ENCODE measurements at places on chromosomes 16 and 17.

GRCh38 chr16:13873835-13874438 is 46.0 kb upstream of the ERCC4 start:
- DNase-seq, result no peak

DNA sequence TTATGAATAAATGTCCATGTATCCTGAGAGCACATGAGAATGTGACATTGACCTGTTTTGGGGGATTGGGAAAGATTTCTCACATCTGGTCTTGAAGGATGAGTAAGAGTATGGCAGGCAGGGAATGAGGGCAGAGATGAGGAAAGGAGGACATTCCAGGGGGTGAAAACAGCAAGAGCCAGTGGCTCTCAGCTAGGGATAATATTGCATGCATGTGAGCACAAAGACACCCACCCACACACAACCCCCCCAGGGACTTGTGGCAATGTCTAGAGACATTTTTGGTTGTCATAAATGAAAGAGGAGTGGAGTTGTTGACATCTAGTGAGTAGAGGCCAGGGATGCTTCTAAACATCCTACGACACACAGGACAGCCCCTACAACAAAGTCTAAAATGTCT is 6.0 kb downstream of the MYO1D start:
- DNase-seq, result no peak

DNA sequence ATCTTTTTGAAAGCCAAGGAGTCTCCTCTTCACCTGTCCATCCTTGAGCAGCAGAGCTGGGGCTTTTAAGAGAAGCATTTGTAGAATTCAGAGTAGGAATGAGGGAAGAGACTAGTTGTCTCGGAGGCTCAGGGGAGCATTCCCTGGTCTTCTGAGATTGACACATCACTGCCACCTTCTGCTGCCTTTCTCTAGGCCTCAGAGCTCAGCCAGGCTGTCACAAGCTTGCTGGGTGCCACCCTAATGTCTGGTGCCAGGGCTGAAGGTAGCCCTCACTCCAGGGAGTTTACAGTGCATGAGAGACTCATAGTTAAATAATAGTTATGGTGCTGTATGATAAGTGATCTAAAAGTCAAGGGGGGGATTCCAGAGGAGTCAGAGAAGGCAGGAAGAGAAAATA is 39.7 kb downstream of the B9D1 start:
- DNase-seq, result no peak

DNA sequence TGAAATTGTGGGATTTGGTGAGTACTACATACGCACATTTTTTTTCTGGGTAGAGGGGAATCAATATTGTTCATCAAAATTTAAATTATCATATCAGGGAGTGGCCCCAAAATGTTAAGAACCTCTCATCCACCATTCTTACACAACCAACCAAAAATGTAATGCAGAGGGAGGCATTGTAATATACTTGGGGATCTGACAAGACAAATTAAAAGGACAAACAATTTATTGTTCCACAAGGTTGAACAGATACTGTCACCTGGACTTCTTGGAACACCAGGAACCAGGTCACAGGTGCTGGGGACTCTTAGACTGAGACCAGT is 14.7 kb upstream of the HOXB9 start:
- DNase-seq, result no peak

- DNase-seq, result no peak
Observed at GRCh38 chr16:30046178-30046577, 15.1 kb upstream of the TLCD3B start.

DNA sequence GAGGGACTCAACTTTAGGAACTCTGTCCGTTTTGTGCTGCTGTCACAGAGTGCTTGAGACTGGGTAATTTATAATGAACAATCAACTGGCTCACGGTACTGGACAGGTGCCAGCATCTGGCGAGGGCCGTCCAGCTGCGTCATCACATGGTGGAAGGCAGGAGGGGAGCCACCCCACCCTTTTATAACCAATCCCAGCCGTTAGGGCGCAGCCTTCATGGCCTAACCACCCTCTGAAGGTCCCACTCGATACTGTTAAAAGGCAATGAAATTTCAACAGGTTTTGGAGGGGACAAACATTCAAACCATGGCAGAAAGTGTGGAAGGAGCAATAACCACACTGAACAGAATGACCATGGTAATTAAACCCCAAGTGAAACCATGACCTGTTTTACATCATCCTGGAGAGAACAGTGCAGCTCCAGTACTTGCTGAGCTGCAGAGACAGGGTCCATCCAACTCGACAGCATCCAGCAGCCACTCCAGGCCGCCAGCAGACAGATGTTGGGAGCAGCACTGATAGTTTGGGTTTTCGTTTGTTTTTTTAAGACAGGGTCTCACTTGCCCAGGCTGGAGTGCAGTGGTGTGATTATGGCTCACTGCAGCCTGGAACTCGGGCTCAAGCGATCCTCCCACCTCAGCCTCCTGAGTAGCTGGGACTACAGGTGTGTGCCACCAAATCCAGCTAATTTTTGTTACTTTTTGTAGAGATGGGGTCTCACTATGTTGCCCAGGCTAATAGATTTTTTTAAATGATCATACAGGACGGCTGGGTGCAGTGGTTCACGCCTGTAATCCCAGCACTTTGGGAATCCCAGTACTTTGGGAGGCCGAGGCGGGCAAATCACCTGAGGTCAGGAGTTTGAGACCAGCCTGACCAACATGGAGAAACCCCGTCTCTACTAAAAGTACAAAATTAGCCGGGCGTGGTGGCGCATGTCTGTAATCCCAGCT is 11.0 kb downstream of the CHMP6 start:
- DNase-seq, result no peak

DNA sequence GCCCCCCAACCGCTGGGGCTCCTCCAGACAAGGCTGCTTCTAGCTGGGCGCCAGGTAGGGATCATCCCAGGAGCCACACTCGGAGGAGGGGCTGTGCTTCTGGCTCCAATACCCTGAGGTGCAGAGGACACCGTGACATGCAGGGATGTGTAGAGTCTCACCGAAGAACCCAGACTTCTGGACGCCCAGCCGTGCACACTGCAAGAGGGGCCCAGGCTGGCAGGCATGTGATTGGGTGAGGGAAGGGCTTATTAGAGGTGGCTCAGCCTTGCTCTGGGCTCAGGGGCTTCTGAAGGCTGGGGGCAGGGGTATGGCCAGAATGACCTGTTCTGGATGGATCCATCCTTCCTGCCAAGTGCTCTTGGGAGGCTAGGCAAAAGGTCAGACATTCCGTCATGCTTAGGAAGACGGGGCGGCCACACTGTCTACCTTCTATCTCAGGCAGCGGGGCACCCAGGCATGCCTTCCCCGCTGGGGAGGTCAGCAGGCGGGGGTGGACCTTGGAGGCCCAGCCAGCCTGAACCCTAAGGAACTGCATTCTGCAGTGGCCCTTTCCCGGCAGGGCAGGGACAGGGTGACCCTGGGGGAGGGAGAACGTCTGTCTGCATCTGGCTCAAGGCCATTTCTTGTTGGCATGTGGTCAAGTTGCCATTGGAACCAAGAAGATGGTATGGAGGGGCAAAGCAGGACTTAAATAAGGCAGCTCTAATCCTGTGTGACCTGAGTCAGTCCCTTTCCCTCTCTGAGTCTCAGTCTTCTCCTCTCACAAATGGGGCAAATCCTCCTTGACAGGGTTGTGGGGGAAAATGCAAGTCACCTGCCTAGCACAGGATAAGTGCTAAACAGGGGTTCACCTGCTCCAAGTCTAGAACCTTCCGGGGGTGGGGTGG is 5.8 kb upstream of the ADGRG1 start:
- DNase-seq, result no peak

All from GOT3 (cell line).